ENCODE measurements at places on chromosomes 3 and 15.
A peak's percentile ranks its signal among the peaks of the same experiment; 100 is the strongest.

GRCh38 chr3:58029842-58030584 is 21.8 kb downstream of the FLNB start:
- DNase-seq: no peak

DNA sequence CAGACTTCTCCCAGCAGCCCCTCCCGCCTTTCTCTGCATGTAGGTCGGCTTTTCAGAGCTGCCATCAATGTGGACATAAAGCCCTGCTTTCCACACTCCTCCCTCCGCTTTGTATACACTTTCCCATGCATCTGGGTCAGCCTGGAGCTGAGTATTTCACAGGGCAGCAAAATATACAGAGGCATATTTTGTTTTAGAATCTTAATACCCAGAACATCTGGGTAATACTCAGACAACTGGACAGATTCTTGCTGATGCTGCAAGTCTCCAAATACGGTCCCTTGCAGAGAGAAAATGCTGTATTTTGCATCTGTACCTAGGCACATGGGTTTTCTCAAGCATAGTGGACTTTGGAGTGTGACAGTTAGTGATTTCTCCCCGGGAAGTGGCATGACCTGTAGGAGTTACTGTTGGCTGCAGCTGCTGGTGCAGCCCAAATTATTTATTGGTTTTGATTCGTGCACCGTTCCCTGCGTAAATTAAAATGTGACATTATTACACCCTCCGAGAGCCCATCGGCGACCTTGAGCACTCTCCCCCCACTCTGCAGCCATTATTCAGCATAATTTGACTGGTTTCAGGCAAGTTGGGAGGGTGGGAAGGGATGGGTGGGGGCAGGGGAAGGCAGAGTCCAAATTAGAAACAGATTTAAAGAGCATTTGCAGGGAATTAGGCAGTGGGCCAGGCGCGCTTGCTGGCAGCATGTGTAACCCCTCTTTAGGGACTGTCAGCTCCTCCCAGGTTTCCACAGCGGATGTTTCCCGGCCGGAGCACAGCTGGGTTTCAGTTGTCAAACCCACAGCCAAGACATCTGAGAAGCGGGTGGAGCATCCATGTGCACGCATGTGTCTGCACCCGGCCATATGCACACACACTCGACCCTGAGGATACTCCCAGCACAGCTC is 100.8 kb downstream of the CPN2 start:
- DNase-seq: no peak

DNA sequence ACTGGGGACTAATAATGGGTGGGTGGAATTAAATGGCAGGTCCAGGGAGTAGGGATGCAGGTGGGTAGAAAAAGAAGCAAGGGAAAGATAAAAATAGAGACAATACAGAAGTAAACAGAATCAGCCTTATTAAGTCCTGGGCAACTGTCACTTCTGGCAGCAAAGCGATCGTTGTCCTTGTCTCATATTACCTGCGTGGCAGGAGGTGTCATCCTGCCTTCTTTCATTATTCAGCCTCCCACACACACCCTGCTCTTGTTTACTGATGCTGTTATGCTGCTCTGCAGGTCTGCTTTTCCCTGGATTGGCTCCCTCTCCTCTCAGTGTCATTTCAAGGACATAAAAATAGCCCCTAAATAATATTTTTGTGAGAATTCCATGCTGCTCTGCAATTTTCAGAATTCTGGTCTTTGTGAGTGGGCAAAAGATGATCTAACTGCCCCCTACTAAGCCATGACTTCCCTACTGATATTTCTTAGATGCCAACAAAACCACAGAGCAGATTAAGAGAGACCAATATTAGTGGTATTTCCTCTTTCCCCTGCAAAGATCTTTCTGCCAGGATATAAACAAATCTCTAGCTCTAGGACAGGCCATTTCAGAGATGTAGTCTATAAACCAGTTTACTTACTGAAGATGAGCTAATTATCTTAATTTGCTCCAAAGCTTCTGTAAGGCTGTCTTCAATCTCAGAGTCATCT is 8.5 kb downstream of the VEPH1 start:
- DNase-seq: peak; percentile 30

DNA sequence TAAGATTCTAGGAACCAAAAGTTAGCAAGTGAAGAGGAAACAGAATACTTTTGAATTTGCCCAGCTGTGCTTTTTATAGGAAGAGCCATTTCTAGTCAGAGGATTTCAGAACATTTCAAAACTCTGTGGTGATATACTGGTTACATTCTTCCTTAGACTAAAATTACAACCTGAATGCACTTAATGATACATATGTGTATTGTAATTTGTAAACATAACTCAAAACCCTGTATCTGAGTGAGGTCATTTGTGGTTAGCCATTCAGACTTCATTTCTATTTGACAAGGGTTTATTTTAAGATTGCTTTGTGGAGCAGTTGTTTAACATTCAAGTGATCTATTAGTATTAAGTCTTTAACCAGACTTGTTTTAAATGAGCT is 59.4 kb upstream of the TRIM71 start:
- DNase-seq: peak; percentile 44

GRCh38 chr3:99696497-99696896 is 58.1 kb downstream of the COL8A1 start:
- DNase-seq: no peak

DNA sequence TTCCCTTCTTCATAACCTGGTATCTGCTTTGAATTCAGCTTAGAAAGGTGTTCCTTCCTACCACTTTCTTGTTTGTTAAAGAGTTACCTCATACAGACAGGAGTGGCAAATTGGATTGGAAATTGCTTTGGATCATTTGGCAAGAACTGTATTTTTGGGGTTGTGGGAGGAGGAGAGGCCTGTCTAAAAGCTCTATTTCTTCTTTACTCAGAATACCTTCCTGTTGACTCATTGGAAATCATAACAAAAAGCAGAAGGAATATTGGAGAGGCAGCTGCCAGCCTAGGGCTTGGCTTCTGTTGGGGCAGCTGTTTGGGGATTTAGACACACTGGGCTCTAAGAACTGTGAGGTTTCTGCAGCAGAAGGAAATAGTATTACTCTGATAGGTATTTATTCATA is 14.2 kb downstream of the IQGAP1 start:
- peak; percentile 93 for DNase-seq

DNA sequence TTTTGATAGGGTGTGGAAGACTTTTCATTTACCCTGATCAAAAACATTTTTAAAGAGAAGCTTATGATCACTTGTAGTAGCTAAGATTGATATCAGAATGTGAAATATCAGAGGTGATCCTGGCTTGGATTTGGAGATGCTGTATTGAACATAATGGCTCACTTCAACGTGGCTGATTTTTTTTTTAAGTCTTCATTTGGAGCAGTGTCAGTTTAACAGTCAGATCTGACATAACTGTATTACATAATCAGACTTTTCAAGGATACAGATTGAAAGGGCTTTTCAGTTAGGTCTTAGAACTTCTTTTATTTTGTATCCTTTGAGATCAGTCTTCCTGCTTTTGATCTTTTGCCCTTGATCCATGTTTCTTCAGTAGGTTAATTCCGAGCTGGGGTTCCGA is 98.5 kb downstream of the ITPR1 start:
- no peak for DNase-seq

Data from HCEC 1CT (cell line).